HEK293T (cell line): ENCODE measurements at places on chromosomes 3 and 15.
A peak's percentile ranks its signal among the peaks of the same experiment; 100 is the strongest.

DNA sequence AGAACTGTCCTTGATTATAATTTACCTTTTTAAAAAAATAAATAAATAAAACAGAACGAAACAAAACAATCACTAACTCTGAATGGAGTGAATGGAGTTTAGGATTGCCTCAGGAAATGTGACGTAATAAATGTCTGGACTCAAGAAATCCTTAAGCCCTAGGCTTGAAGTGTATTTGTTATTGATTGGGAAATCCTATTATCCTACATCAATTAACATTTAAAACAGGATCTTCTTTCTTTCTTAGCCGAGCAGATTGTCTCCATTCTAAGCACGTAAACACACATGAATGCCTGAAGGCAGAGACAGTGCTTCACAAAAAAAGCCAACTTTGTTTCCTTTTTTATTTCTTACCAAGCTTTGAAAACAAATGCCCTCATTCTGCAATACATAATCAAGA lies 33.4 kb downstream of the KAT2B start:
- no peak for DNase-seq

DNA sequence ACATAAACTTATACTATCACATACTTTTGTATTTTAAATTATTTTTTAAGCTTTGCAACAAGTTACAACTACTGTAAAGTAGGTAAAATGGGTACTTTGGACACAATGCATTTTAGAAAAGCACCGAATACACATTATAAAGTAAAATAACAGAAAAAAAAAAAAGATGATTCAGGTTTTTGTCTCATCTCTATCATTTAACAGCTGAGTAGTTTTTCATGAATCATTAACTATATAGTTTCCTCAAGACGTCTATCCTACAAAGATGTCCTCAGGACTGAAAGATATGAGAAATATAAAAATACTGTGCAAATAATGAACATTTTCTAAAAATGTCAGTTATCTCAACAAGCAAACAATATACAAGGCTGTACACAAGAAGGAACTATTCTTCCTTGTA lies 46.9 kb downstream of the ANKRD28 start:
- no peak for DNase-seq

GRCh38 chr15:42118650-42119445 lies 24.5 kb upstream of the PLA2G4D start:
- no peak for DNase-seq

DNA sequence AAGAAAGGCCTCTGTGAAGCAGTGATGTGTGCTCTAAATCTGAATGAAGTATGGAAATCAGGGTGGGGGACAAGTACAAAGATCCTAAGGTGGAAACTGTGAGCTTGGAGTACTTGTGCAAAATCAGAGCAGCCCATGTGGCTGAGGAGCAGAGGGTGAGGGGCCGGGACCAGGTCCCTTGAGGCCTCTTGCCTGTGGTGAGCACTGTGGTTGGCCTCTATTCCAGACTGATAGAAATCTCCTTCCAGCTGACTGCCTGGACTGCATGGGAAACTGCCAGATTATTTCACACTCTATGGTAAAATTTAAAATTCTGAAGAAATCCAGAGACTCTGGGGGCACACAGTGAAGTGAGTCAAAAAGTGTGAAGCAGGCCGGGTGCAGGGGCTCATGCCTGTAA lies 81.4 kb downstream of the TM4SF4 start:
- no peak for DNase-seq

- DNase-seq, result no peak
Measured at GRCh38 chr3:65883613-65884012, 155.1 kb downstream of the MAGI1 start.

- DNase-seq, result no peak
Measured at GRCh38 chr3:131540143-131540542, 37.4 kb upstream of the MRPL3 start.

- no peak for DNase-seq
Measured at GRCh38 chr3:128996200-128996599, 2.3 kb upstream of the CFAP92 start.

DNA sequence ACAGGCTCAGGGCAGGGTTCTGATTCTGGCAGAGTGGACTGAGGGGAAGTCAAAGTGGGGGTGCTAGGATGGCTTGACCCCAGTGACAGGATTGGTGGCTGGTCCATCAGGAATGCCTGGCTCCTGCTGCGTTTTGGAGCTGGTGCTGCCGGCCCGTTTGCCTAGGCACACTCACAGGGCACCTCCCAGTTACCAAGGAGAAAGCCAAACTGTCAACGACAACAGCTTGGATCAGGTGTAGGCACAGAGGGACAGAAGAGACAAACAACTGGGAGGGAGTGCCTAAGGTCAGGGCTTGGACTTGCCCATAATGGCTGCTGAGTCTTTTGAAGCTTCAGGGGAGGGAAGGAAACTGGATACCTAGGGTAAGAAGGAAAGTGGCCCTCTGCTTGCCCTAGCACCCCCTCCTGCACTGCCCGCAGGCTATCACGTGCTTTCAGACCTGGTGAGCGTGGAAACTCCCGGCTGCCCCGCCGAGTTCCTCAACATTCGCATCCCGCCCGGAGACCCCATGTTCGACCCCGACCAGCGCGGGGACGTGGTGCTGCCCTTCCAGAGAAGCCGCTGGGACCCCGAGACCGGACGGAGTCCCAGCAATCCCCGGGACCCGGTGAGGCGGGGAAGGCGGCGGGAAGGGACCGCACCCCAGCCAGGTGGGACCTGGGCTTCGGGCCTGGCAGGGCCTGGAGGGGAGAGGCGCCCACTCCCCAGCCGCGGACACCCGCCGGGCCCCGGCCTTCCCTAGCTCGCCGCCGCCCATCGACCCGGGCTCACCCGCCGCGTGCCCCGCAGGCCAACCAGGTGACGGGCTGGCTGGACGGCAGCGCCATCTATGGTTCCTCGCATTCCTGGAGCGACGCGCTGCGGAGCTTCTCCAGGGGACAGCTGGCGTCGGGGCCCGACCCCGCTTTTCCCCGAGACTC lies 5.1 kb downstream of the DUOX1 start:
- no peak for DNase-seq

DNA sequence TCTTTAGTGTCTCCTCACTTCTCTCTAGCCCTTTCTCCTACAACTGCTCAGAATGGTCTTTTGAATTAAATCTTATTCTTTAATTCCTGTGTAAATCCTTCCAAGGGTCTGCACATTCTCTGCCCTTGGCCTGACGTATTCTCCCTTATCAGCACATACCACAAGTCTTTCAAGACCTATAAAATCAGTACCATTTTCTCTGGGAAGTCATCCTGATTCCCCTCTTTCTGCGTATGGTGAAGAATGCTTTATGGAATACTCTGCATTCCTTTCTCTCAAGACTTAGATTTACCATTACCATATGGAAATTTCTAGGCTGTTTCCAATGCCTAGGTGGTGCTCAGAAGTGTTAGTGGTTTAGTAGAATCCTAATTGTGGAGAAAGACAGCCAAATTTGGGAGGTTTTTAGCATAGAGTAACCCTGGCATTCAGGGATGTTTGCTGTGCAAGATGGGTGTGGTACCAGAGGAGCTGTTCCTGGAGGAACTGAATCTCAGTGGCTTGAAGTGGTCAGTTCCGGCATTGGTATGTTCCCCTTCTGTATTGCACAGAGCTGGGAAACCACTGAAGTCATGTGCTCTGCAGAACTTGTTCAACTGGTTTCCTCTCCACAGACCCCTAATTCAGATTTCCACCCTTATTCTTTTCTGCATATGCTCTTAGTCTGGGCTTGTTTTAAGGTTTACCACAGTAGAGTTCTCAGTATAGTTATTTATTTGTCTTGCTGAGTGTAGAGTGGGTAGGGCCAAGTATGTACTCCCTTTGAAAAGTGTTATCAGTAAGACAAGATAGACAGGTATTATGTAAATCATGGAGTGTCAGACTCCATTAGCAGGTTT lies 24.5 kb downstream of the IQGAP1 start:
- peak; percentile 14 for DNase-seq
